ENCODE measurements at places on chromosomes 16 and 17.

GRCh38 chr17:4657678-4658077 is 16.2 kb upstream of the ALOX15 start:
- no peak for DNase-seq

- DNase-seq: no peak
Measured at GRCh38 chr17:76435751-76436150, 17.2 kb downstream of the UBE2O start.

- no peak for DNase-seq
Measured at GRCh38 chr17:39054111-39054645, 87.0 kb upstream of the FBXO47 start.

- DNase-seq: no peak
Measured at GRCh38 chr17:63805591-63805990, 21.6 kb upstream of the PSMC5 start.

GRCh38 chr17:1473841-1474240 is 17.8 kb upstream of the CRK start:
- DNase-seq: no peak

- peak; percentile 34 for DNase-seq
Measured at GRCh38 chr16:19601083-19601976, 45.8 kb downstream of the VPS35L start.

DNA sequence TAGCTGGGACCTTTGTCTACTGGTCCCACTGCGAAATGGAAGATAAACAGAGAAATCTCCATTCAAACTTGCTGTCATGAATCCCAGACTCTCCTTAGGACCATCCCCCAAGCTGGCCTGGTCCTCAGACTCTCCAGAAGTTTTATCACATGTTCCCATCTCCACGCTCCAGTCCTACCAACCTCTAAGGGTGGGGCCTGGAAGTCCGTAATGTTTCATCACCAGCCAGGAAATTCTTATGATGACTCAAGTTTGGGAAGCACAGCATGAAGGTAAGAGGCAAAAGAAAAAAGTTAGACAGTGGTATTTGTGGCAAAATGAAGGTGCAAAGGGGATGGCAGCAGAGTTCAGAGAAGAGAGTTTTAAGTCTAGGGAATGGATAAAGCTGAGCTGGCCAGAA is 52.7 kb downstream of the ZNF18 start:
- no peak for DNase-seq

DNA sequence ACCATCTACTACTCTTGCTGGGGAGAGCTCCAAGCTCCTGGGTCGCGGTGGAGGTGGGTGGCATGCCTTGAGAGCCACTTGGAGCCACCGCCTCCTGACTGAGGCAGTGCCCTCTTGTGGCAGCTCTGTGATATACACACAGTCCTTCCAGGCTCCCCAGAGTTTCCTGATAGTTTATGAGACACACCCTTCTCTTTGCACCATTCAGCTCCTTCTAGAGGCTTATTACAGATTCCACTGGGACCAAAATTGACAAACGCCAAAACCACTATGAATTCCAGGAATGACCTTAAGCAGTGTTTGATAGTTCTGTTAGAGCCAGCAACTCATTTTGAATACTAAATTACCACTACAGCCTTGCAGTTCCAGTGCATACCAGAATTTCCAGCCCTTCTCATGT is 170.1 kb upstream of the CDH13 start:
- DNase-seq: peak; percentile 23

GRCh38 chr16:5018793-5019192 is 14.9 kb downstream of the NAGPA start:
- DNase-seq: no peak

DNA sequence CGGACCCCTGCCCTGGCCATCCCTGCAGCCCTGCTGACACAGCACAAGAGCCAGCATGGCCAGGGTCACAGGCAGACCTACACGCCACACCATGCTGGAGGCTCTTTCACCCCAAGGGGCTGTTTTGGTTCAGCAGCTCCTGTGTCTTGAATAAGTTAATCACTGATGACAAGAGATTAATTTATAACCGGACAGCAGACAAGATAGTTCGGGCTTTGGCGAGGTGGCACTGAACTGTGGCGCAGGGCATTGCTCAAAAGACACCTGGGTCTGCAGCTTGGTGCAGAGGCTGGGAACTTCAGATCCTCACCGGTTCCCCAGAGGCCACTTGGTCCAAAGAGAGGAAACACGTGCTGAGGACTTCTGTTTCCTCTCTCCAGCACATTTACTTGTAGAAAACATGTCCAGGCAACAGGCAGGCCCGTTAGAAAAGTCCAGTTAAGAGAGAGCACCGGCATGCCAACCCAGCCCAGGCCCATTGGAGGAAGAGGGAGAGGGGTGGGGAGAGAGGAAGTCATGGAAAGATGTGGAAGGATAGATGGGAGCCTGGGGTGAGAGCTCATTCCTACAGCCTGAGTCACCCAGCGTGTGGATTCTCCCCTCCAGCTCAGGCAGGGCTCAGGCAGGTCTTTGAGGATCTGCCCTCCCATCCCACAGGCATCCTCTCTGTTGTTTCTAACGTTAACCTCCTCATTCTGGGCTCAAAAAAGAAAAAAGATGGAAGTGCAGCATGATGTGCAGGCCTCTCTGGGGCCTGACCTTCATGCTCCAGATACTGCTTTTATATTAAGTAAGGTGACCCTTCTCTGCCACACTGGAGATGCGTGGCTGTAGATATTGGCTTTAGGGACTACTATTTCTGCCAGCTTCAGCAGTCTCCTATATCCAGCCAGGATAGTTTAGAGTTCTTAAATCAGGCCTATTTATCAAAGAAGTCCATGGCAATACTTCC is 80.0 kb upstream of the HNF1B start:
- DNase-seq: no peak

- DNase-seq: peak; percentile 51
Measured at GRCh38 chr16:17467923-17468540, 2.7 kb downstream of the XYLT1 start.

DNA sequence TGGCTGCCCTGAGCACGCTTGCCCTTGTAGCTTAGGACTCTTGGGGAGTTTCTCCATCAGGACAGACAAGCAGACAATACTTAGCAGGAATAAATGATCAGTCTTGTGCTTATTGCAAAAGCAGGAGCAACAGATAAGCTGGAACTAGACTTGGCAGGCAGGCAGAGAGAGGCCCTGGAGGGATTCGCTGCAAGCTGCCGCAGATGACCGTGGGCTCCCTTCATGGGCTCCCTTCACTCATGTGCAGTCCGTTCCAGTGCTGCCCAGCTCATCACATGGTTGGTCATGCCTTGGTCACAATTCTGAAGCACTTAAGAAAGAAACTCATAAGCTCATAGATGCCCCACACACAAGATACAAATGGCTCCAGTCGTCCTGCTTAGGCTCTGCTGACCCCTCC is 2.4 kb upstream of the SLC5A10 start:
- no peak for DNase-seq

DNA sequence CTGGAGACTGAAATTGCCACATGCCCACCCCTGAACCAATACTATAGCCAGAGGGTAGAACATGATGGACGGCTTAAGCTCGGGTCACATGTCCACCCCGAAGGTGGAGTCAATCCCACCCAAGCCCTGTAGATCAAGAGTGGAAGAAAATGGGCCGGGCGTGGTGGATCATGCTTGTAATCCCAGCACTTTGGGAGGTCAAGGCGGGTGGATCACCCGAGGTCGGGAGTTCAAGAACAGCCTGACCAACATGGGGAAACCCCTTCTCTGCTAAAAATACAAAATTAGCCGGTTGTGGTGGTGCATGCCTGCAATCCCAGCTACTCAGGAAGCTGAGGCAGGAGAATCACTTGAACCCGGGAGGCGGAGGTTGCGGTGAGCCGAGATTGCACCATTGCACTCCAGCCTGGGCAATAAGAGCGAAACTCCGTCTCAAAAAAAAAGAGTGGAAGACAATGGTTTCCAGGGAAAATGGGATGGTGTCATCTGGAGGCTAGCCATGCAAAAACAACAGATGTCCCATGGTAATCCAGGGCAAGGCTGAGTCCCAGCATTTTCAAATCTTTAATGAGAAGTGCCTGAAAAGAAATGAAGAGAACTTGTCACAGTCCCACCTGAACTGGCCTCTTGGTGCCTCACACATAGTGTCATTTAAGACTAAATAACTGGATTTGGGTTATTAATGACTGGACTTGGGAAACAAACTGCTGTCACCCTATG is 30.1 kb downstream of the CD300LF start:
- no peak for DNase-seq

DNA sequence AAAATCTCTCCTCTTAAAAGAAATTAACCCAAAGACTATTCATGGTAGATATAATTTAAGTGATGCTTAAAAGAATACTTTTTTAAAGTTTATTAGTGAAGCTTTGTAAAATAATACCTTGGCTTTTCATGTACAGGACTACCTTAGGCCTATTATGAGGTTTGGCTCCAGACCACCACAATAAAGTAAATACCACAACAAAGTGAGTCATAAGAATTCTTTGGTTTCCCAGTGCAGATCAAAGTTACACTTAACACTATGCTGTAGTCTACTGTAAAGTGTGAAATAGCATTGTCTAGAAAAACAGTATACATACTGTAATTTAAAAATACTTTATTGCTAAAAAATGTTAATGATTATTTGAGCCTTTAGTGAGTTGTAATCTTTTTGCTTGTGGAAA is 31.7 kb downstream of the CLTC start:
- peak; percentile 37 for DNase-seq

DNA sequence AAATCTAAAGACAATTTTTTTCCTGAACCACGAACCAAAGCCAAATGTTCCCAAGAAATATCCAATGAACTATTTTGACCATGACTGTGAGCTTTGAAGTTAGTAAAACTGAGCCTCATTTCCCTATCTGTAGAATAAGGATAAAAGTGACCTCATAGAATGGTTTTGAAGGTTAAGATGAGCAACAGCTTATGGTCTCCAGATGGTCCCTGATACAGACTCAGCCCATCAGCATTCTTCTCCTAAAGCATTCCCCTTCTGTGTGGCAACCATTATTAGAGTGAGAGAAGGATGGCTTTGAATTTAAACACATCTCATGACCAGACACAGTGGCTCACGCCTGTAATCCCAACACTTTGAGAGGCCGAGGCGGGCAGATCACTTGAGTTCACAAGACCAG is 70.1 kb downstream of the COPRS start:
- no peak for DNase-seq

DNA sequence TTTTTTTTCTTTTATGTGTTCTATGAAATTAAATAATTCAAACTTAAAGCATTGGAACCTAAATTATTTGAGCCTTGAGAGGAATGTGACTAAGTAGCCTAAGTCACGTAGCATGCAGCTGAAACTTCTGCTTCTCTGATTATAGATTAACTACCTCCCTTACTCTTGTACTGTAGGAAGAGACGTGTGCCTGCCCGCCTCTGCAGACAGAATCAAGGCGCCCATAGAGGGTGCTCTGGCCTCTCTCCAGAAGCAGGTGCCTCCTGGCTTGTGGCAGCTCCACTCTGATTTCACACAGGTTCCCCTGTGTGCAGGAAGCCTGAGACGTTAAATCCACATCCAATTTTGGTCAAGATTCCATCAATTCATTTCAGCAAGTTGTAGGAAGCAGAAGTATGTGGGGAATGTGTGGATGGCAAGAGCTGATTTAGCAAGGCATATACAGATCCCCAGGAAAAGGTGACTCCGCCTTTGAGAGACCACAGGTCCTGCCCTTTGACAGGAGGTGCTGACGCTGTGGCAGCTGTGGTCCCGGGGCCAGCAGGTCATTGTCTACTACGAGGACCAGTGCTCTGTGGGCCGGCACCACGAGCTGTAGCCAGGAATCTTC is 1418.8 kb downstream of the CDH11 start:
- no peak for DNase-seq

- DNase-seq: no peak
Measured at GRCh38 chr17:4477255-4477791, 21.4 kb upstream of the SPNS2 start.

GRCh38 chr17:42775534-42776098 is 2.4 kb downstream of the VPS25 start:
- DNase-seq: no peak

DNA sequence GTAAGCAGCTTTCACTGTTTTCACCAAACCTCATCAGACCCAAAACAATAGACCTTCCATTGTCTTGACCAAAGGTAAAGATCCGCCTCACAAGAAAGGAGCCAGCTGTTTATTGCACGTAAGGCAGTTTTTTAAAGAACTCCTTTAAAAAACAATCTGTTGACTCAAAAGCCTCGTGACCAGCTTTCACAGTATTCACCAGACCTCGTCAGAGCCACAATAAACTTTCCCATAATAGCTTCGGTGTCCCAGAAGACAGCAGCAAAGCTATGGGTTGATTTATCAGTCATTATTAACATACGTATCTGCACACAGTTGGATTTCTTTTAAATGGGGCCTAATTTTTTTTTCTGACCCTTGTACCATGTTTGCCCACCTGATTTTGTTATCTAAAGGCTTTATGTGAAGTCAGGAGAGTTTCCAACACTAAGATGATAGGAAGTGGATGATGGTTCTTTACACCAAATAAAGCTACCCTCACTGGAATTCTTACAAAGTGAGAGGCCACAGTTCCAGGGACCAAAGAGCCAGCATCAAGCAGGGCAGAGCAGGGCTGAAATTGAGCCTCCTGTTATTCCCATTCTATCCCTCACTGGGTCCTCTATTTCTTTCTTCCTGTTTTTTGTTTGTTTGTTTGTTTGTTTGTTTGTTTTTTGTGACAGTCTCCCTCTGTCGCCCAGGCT is 17.6 kb upstream of the HELZ start:
- DNase-seq: no peak

All from CD4-positive, alpha-beta T cell treated with Interleukin-15 for 4 hours (primary cell).